ENCODE measurements at places on chromosomes 11 and 22. TPM values are rescaled to one million over a fixed set of nuclear protein-coding genes. Genes with fewer than 3 reads are reported as not detected.

Gene OR1S2
- polyA plus RNA-seq: not detected

Gene PGA5
- 0.40 TPM for polyA plus RNA-seq

Gene NADSYN1
- polyA plus RNA-seq: 85.4 TPM

Gene MUC5B
- 1.9 TPM for polyA plus RNA-seq

Gene KDM4D
- 0.67 TPM for polyA plus RNA-seq

Gene CHRDL2
- 2.4 TPM for polyA plus RNA-seq

Gene GRAMD1B
- 51.5 TPM for polyA plus RNA-seq

Gene TMEM218
- 29.1 TPM for polyA plus RNA-seq

Gene ROM1
- 4.5 TPM for polyA plus RNA-seq

Gene RBMXL2
- polyA plus RNA-seq: 0.45 TPM

- H3K27me3 ChIP-seq: no peaks in the 10 kb centered on the region
- no peak overlapping the region for H3K4me3 ChIP-seq
- H3K36me3 ChIP-seq: no peaks in the 10 kb centered on the region
- H3K4me1 ChIP-seq: no peaks in the 10 kb centered on the region
- DNase-seq: no peak
- no peak overlapping the region for H3K27ac ChIP-seq
Measured at GRCh38 chr11:109374032-109374431, 48.0 kb upstream of the C11orf87 start.

- H3K4me1 ChIP-seq: no peaks in the 10 kb centered on the region
- no peaks in the 10 kb centered on the region for H3K27me3 ChIP-seq
- no peak overlapping the region for H3K27ac ChIP-seq
- no peak for DNase-seq
- no peak overlapping the region for H3K4me3 ChIP-seq
Measured at GRCh38 chr11:68601147-68601546, 83.2 kb upstream of the GAL start.

- H3K36me3 ChIP-seq: no peaks in the 10 kb centered on the region
- no peaks in the 10 kb centered on the region for H3K4me1 ChIP-seq
- DNase-seq: no peak
- H3K27me3 ChIP-seq: no peaks in the 10 kb centered on the region
Measured at GRCh38 chr11:129258205-129258604, 66.1 kb upstream of the ARHGAP32 start.

GRCh38 chr11:64268025-64268892 is 16.2 kb downstream of the BAD start:
- H3K4me3 ChIP-seq: peak overlapping the region; percentile 78
- no peaks in the 10 kb centered on the region for H3K27me3 ChIP-seq
- peaks cover 48% of the 10 kb centered on the region for H3K36me3 ChIP-seq
- H3K27ac ChIP-seq: peak overlapping the region; percentile 93
- H3K4me1 ChIP-seq: peaks cover 31% of the 10 kb centered on the region

- DNase-seq: no peak
- no peaks in the 10 kb centered on the region for H3K27me3 ChIP-seq
- H3K27ac ChIP-seq: no peak overlapping the region
Measured at GRCh38 chr11:24070435-24070834, 426.4 kb upstream of the LUZP2 start.

DNA sequence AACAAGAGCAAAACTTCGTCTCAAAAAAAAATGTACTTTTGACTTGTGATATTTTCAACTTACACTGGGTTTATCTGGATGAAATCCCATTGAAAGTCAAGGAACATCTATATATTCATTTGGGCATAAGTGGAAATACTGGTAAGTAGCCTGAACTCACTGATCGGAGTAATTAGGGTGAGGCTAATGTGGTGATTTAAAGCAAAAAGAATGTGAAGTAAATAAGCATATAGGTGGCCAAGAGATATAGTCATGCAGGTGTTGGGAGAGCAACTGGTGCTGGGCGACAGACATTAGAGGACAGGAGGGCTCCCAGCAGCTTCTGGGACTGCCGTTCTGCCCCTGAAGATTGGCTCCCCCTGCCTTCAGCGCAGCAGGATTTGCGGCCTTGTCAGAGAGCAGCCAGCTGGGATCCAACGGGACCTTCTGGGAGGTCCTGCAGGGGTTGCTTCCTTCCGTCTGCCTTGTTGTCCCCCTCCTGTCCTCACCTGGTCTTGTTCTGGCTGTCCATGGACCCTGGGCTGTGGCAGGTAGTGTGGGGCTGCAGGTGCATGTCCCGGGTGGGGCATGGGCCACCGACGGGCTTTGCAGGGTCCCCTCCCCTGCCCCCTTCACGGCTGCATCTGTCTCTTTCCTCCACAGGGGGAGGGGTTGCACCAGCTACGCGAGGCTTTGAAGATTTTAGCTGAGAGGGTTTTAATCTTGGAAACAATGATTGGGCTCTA is 14.1 kb downstream of the RHBDD3 start:
- H3K36me3 ChIP-seq: peaks cover 50% of the 10 kb centered on the region
- no peaks in the 10 kb centered on the region for H3K27me3 ChIP-seq
- no peak overlapping the region for H3K27ac ChIP-seq
- no peaks in the 10 kb centered on the region for H3K4me1 ChIP-seq

DNA sequence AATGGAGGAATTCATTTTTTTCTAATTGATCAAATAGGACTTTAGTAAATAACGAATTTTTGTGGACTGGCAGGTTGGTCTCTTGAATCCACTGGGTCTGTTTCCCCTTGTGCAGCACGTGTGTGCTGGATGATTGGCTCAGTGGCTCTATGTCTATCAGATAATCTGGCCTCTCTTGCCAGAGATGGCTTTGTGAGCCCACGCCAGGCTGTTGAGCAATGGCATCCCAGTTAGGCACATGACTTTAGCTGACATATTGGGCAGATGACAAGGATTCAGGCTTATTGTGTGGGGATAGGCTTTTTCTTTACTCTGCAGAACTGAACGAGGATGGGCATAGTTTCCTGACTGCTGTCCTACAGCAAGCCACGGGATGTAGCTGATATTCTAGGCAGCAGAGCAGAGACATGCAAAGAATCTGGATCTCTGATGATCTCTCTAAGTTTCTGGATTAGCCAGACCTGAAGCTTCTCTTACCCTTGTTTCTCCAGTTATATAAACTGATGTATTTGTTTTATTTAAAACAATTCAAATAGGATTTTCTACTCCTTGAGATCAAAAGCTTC is 144.9 kb downstream of the ARHGAP42 start:
- no peak overlapping the region for H3K27ac ChIP-seq
- no peaks in the 10 kb centered on the region for H3K27me3 ChIP-seq
- H3K4me1 ChIP-seq: peaks cover 3% of the 10 kb centered on the region
- H3K36me3 ChIP-seq: no peaks in the 10 kb centered on the region
- no peak for DNase-seq
- H3K4me3 ChIP-seq: no peak overlapping the region

DNA sequence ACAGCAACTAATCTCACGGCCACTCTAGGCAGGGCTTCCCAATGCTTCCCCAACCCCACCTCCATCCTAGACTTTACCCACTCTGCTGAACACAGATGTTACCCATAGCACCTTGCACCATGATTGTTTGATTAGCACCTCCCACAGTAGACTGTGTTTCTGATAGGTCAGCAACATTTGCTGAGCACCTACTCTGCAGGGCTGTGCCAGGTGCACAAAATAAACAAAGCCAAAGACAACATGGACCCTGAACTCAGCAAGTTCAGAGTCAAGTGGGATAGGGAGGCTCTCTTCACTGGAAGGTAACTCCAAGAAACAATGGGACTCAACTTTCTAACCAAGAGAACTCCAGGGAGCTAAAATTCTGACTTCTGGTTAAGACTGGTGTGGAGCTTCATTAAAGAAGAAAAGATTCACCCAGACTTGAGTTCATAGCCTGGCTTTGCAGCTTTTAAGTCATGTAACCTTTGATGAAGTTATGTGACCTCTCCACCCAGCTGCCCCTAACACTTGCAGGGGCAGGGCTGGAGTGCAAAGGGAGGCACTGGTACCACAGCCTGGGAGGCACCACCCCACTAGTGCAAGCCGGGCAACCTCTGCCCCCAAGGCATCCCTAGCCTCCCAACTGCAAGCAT is 6.7 kb upstream of the RTN4RL2 start:
- H3K27ac ChIP-seq: peak overlapping the region; percentile 24
- H3K4me3 ChIP-seq: no peak overlapping the region
- peaks cover 23% of the 10 kb centered on the region for H3K4me1 ChIP-seq

DNA sequence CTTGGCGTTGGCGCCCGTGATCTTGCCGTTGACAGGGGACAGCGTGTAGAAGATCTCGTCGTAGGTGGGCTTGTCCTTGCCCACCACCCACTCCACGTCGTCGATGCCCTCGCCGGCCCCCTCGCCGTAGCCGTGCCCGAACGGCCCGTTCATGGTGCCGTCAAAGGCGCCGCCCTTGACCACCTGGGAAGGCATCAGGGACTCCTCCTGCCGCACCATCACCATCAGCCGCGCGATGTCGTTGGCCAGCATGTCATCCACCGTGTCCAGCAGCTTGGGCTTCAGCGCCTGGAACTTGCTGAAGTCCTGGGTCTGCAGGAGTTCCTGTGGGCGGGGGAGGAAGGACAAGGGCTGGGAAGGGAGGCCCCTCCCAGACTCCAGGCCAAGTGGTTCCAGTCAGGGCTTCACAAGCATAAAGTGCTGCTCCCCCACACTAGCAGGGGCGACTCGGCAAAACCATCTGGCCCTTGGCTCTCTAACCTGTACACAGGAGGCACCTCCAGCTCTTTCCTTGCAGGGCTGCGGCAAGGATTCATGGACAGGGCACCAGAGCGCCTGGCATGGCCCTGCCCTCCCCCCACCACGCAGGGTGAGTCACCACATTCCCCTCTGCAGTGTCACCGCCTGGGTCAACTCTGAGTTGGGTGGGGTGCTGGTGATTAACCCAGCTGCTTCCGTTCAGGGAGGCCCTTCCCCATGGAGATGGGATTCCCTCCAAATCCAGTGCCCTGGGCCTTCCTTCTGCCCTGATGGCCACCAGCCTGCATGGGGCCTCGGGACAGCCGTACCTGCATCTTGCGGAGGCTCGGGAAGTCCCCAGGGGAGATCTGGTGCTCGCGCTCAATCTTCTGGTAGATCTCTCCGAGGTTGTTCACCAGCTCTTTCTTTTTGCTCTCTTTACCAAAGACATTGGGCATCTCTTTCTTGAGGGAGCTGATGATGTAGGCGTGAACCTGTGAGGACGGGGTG is 10.4 kb upstream of the CDC42BPG start:
- H3K27me3 ChIP-seq: no peaks in the 10 kb centered on the region
- H3K36me3 ChIP-seq: peaks cover 70% of the 10 kb centered on the region
- DNase-seq: peak; percentile 75
- H3K4me1 ChIP-seq: peaks cover 61% of the 10 kb centered on the region

GRCh38 chr11:16047073-16047472 is 309.3 kb downstream of the SOX6 start:
- H3K4me3 ChIP-seq: no peak overlapping the region
- no peak for DNase-seq
- H3K36me3 ChIP-seq: peaks cover 25% of the 10 kb centered on the region
- no peak overlapping the region for H3K27ac ChIP-seq
- no peaks in the 10 kb centered on the region for H3K4me1 ChIP-seq

- H3K4me1 ChIP-seq: no peaks in the 10 kb centered on the region
- H3K36me3 ChIP-seq: no peaks in the 10 kb centered on the region
- H3K27ac ChIP-seq: no peak overlapping the region
- no peak overlapping the region for H3K4me3 ChIP-seq
- DNase-seq: no peak
Measured at GRCh38 chr11:46183819-46184218, 62.6 kb upstream of the PHF21A start.

Data from large intestine (tissue), 12 donors.